ENCODE measurements at places on chromosomes 5 and 9. TPM values are rescaled to one million over a fixed set of nuclear protein-coding genes. Genes with fewer than 3 reads are reported as not detected.

FGF1 gene
- total RNA-seq = not detected

OR1J2 gene
- not detected for total RNA-seq

DNA sequence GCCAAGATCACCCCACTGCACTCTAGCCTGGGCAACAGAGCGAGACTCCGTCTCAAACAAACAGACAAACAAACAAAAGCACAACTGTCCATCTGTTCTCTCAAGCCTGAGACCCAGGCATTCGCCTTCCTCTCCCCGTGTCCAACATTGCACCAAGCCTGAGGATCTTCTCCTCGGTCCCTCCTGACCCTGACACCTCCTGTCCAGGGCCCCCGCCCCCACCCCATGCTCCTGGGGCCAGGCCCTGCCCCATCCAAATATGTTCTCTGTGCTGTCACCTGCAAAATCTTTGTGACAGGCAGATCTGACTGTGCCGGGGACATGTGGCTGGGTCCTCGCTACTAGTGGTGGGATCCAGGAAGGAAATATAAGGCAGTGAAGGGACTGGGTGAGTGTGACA, 33.4 kb upstream of the UNC5A start:
- no peak for DNase-seq

DNA sequence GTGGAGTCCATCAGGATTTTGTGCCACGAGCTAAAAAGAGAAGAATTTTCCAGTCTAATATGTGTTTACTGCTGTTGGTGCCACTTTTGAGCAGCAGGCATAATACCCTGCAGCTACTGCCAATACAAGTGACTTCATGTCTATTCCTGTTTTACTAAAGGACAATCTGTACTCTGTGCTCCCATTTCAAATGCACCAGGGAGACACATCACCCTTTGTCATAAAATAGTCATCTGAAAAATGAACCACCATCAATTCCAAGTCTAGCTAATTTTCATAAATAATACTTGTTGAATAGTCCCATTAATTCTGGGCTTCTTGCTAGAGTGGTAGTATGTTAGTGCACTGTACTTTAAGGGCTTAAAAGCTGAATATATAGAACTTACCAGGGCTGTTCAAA, 8.9 kb upstream of the PKD2L2 start:
- DNase-seq = no peak

GRCh38 chr5:81854915-81855314, 104.0 kb upstream of the SSBP2 start:
- DNase-seq = no peak

DNA sequence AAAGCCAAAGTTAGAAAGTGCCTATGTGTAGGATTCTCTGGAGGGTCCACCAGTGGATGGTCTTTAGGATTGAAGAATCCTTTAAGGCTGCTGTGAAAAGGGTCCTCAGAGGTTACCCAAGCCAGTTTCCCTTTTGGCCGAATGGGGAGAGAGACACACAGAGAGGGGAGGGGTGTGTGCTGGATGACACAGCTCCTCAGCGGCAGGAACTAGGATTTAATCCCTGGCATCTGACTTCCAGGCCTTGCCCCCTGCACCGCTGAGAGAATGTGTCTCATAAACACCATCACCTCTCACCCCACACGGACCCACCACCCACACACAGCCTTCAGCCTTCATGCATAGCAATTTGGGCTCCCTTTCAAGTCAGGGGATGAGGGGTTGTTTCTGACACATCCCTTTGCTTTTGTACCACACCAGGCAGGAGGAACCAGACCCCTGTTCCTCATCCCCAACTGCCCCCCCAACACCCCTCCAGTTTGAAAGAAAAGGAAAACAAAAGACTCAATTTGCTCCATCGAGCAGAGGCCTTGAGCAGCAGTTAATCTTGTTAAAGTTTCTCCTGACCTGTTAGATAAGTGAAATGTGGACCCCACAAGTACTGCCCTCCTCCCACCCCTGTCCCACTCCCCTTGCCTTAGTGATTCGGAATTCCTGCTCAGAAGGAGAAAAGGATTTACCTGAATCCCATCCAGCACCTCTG, 4.0 kb downstream of the PAPPA start:
- no peak for DNase-seq
